ENCODE measurements at places on chromosomes 5 and 9. TPM values are rescaled to one million over a fixed set of nuclear protein-coding genes. Genes with fewer than 3 reads are reported as not detected.

- no peak for DNase-seq
These were observed 1170.0 kb upstream of the CDH9 start for GRCh38 chr5:28208356-28208755.

Gene CCL27
- not detected for total RNA-seq

DNA sequence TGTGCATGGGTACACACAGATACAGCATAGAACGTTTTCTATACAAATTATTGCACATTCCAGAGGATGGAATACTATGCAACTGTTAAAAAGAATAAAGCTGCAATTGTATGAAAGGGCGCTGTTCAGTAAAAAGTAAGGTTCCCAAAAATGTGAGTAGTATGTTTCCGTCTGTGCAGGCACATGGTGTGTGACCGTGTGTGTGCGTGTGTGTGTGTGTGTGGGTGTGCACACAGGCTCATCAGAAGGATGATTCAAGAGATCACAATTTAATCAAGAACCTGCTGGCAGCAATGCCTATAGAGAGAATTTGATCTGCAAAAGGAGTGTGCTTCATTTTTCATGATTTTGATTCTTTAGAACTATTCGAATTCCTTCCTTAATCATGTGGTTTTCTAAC lies 76.3 kb downstream of the SEMA4D start:
- DNase-seq = no peak

DNA sequence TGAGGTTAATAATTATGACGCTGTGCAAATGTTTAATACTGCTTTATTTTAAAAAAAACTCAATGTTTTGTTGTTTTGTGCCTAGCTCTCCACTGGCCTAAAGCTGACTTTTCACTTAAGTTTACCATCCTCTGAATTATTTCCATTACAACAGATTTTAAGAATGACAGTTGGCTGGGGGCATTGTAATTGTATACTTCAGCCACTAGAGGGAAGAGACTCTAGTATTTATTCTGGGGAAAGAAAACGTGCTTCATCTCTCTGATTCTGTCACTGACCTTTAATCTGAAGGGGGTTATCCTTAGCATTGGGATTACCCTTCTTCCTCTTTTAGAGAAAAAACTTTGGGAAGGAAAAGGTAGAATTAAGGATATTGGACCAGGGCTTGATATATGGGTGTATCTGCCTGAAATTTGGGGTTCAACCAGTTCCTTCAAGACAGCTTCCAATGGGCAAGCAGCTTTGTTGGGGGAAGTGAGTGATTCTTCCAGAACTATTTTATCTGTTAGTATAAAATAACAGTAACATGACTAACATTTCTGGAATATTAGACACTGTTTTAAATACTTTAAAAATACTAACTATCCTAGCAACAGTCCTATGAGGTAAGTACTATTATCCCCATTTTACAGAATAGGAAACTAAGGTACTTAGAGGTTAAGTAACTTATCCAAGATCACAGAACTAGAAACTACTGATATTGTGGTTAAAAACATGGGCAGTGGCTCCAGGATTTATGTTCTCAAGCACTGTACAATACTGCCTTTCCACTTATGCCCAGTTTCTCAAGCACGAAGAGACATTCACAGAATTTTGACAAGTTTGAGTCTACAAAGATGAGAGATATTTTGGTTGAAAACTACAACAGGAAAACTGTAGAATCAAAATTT lies 208.4 kb downstream of the CD180 start:
- DNase-seq = peak; percentile 37

- no peak for DNase-seq
These were observed 6.3 kb upstream of the GARIN3 start for GRCh38 chr5:157172403-157172802.

Gene ASB6
- 17.4 TPM for total RNA-seq

Gene HSPB3
- not detected for total RNA-seq

GRCh38 chr5:158758675-158759074 lies 341.0 kb downstream of the EBF1 start:
- DNase-seq = no peak

DNA sequence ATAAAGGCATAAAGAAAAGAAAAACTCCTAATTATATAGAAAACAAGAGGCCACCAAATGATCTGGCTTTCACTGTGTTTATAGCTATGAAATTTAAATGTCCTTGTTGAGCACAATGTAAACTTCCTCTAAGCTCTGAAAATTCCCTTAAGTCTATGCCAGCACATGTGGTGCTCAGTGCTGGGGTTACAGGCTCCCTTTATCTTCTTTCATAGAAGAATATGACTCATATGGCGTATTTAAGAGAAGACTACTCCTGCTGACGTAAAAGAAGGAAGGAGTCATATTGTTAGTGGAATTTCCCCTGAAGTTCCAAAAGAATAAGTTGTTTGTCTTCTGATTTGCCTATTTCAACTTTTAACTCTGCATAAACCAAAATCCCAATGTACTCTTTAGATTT lies 30.4 kb downstream of the RNF145 start:
- peak; percentile 86 for DNase-seq

DNA sequence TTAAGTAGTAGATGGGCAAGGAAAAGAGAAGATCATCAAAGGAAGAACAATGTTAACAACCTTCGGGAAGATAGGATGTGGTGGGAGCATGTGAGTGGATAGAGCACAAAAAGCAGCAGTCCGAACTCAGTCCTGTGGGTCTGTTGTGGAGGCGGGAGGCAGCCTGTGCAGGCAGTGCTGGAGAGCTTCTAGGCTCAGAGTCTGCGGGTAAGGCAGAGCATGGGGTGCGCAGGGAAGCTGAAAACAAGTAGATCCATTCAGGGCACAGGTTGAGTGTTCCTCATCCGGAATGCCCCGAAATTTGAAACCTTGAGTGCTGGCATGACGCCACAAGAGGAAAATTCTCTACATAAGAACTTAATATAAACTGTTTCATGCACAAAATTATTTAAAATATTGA lies 84.9 kb downstream of the PPIC start:
- DNase-seq = no peak

DNA sequence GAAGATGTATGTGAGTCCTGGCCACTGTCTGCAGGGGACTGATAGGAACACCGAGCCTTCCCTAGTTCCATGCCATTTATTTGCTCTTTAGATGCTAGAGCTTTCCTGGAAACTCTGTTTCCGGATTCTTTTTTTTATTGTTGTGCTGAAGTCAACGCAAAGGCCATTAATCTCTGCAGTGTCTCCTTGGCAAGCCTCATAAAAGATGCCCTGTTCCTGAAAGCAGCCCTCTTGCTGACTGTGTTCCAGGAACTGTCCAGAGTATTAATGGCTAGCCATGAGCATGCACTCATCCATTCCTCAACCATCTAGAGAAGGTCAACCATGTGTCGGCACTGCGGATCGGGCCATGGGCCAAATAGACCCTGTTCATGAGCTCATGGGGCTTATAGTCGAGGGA lies 42.9 kb upstream of the SMAD5 start:
- no peak for DNase-seq

- no peak for DNase-seq
These were observed 51.6 kb upstream of the FBXW11 start for GRCh38 chr5:172058088-172058487.

Gene STK32A
- 3.0 TPM for total RNA-seq

DNA sequence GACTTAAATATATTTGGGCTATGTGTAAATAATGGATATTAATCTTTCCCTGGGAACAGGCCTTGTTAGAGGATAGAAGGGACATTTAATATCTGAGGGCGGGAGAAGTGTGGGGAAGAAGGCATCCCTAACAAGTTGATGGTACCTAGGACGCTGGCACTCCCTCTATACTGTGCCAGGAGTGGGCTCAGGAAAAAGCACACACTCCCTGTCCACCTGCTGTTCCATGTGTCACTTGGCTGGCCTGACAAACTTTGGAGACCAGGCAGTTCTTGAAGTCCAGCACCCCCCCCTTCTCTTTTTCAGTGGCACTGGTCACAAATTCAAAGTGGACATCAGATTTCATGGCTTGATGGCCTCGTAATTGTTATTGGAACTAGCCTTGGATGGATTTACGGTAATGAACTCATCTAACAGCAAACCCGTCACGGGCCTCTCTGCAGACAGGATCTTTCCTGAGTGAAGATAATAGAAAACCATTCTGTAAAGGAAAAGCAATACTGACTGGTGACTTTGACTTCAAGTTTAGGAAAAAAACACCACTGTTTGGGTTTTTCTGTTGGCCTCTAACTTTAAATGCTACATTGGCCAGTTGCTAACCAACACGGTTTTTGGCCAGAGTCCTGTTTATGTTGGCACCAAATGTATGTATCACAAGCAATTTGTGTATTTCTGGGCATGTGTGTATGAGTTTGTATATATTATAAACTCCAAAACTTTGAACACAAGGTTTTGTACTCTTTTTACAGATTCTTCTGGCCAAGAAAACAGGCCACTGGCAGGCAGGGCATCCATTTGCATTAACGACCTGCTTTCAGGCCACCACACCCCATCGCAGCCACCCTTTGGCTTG lies 552.6 kb downstream of the CCDC171 start:
- no peak for DNase-seq

DNA sequence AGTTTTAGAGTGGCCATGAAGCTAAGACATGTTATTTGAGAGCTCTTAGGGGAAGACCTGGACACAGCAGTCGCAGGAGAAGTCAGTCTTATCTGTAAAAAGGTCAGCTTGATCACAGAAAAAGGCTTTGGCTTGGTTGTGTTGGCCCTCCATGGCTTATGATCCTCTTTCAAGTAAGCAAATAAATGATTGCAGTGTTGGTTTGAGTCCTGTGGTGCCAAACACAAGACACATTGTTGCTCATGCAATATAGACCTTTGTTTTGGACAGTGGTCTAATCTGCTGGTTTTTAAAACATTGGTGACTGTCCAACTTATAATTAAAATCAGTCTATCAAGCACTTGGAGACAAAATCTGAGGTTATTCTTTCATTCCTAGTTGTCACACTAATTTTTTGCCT lies 54.0 kb downstream of the DOCK8 start:
- DNase-seq = no peak

Gene AK6
- 63.8 TPM for total RNA-seq

DNA sequence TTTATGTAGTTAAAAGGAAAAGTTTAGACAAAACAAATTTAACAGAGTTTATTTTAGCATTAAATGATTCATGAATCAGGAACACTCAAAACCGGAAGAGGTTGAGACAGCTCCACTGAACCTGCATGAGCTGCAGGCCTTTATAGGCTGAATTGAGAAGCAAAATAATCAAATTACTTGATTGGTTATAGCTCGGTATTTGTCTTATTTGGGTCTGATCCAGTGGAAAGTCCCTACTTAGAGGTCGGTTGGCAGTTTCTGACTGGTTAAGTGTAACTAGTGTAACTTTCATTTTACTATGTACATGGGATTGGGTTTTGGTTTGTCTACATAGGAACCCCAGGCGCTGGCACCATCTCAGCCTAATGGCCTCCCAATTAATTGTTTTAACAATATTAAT lies 74.1 kb upstream of the PIK3R1 start:
- DNase-seq = peak; percentile 61

DNA sequence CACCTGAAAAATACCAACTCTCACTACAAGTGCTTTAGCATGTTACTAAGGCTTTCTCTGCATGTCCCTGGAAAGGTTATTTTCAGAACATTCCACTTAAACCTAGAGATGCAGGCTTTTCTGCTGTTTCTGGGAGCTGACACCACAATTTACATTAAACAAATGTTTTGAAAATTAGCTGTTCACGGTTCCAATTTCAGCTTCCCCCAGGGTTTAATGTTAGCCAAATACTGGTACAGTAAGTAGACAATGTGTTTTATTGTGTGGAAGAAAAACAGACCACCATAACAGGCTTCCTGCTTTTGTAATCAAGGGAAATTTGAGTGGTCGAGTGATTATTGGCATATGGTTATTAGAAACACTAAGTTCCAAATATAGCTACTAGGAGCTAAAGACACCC lies 32.0 kb downstream of the MACROH2A1 start:
- DNase-seq = no peak

Gene TMEM171
- total RNA-seq = 11.3 TPM

GRCh38 chr5:68041293-68041692 lies 174.3 kb upstream of the PIK3R1 start:
- DNase-seq = no peak

Gene SHC3
- total RNA-seq = 2.1 TPM

Gene PCDH12
- total RNA-seq = 0.35 TPM

Gene CCNJL
- total RNA-seq = 4.2 TPM

DNA sequence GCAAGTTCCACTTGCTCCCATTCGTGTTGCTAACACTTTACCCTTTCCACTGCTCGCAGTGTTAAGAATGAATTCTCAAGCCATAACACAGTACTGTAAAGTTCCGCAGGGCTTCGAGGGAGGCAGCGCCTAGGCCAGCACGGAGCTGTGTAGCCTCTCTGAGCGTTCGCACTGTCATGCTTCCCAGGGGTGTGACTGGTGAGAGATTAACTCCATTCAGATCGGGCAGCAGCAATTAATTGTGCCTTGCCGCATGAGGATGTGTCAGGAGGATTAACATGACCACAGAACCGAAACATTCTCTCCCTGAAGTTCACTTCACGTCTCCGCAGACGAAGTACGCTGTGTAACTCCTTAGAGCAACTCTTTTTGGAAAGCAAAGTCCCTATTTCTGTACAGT lies 23.2 kb downstream of the ZBTB34 start:
- peak; percentile 83 for DNase-seq

DNA sequence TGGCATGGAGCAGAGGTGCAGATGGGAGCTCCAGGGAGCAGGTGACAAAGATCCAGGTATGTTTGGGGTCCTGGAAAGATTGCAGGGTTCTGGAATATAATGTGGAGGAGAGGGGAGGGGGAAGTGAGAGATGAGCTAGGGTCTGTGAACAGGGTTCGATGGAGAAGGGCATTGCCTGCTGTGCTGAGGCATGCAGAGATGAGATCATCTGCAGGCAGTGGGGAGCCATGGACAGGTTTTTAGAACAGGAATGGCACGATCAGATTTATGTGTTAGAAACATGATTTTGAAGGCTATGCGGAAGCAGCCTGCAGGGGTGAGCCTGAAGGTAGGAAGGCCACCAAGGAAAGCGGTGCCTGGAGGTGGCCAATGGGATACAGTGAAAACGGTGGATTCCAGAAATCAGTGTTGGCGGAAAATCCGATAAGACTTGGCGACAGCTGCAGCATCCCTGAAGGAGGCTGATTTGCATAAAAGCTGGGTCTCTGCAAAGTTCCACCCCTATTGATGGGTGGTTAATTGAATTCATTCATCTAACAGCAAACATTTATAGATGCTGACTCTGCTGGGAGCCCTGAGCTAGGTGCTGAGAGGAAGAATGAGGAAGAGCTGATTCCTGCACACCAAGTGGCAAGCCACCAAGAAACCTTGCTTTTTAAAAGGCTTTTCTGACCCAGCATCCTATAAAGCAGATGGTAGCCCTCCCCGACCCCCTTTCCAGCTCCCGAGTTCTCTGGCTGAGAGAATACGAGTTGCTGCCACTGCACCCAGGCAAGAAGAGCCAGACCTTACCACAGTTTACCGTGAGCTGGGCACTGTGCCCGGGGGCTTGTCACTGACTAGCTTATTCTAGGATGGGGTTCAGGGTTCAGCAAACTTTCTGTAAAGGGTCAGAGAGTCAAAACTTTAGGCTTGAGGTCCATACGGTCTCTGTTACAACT lies 139.2 kb upstream of the SMIM23 start:
- no peak for DNase-seq

Gene FCN1
- not detected for total RNA-seq

- DNase-seq = no peak
These were observed 245.2 kb upstream of the IRX2 start for GRCh38 chr5:2996687-2997086.

Gene TLX3
- total RNA-seq = 0.35 TPM

Gene PPP3R2
- total RNA-seq = not detected

- no peak for DNase-seq
These were observed 78.6 kb downstream of the FREM1 start for GRCh38 chr9:14831661-14832060.

All from renal cortical epithelial cell (primary cell).